ENCODE measurements at places on chromosomes 3 and 15.

GRCh38 chr3:46374755-46375154 is 4.0 kb downstream of the CCR5 start:
- DNase-seq, result no peak

- no peak for DNase-seq
These were observed 42.7 kb downstream of the HDGFL3 start for GRCh38 chr15:83164771-83165404.

GRCh38 chr3:197682713-197683112 is 54.0 kb downstream of the RUBCN start:
- DNase-seq, result no peak

- DNase-seq, result no peak
These were observed 6.9 kb upstream of the ALPK3 start for GRCh38 chr15:84810073-84810840.

- no peak for DNase-seq
These were observed 165.8 kb upstream of the STAC start for GRCh38 chr3:36214460-36214859.

- no peak for DNase-seq
These were observed 14.8 kb downstream of the NT5DC2 start for GRCh38 chr3:52518723-52519444.

- no peak for DNase-seq
These were observed 22.6 kb downstream of the METTL6 start for GRCh38 chr3:15404767-15405166.

- DNase-seq, result no peak
These were observed 22.4 kb downstream of the SENP5 start for GRCh38 chr3:196889844-196890708.

DNA sequence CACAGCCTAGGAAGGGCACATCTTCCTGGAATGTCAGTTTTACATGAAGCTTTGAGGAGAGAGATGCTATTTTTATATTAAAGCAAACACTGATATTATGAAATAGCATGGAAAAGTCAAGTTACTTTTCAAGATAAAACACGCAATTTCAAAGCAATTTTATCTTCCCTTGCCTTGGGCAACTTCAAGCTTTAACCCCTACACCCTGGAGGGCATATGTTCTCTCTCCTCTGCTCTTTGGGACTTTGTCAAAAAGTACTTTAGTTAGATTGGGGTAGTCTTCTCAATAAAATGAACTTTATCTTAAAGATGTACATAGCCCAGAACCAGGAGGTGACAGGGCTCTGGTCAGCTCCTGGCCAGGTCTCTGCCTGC is 86.9 kb upstream of the PLXNA1 start:
- DNase-seq, result no peak

DNA sequence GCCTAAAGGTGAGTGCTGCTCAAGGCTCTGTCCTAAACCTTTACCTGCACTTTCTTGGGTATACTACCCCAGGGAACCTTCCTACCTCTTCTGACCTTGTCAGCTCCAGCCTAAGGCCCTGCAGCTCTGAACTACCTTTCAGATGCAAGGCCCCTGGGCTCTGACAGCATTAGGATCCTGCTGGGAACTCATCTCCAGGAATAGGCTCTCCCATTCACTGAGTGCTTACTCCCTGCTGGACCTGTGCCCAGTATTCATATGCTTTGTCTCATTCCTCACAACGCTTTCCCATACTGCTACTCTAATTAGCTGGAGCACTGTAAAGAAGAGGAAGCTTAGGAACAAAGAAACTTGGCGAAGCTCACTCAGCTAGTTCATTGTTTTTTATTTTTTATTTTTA is 53.8 kb upstream of the RAB6B start:
- DNase-seq, result no peak

DNA sequence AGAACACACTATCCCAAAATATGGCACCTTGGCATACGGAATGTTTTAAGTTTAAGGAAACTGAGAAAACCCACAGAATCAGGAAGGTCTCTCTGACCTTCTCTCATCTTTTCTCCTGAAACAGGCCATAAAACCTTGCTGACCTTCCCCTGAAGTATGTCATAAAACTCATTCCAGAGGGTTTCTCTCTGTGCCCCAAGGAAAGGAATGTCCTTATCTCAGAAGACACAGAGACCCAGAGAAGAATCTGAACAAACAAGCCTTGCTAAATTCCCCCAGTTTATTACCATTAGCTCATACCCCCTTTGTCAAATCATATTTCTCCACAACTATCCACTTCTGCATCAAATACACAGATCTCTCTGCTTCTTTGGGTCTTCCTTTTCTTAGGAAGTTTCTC is 603.1 kb downstream of the MCTP2 start:
- no peak for DNase-seq

- no peak for DNase-seq
These were observed 18.3 kb downstream of the TBC1D21 start for GRCh38 chr15:73891328-73892315.

DNA sequence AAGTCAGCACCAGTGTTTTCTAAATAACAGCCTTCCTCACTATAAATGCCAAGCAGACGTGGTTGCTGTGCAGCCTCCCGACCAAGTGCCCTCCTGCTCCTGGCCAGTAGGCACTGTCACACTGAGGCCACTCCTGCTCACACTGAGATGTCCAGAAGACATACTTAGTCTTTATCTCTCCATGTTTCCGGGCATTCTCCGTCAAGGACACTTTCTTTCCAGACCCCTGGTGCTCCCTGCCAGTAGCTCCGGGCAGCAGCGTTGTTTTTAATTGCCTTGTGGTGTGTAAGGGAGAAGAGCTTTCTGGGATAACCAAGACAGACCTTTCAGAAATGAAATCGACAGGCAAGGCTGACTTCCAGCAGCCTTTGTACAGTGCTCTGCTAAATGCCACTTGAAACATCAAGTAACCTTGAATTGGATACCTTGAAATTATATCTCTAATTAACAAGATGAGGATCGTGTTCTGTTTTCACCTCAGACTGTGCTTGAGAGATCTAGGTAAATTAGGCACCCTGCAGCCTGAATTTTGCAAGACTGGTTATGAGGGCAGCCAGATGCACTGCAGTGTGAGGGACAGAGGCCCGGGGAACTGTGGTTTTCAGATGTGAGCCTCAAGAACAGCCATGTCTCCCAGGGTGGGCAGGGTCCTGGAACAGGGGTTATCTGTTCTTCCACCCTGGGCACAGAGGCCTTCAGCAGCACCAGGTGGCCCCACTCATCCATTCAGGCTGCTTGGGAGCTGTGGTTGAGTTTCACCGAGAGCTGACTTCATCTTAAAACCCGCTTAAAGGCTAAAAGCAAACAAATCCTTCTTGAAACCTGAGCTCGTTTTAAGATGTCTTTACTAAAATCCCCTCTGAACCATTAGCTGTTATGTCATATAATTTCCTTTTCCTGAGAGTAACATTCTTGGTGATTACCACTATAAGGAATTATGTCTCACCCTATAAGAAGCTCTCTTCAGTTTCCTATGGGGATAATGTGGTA is 105.5 kb upstream of the IL12A start:
- DNase-seq, result no peak

- DNase-seq, result no peak
These were observed 48.6 kb downstream of the CFAP92 start for GRCh38 chr3:128945041-128945877.

GRCh38 chr3:53255423-53255774 is 423 bp downstream of the TKT start:
- DNase-seq, result no peak

Data from HuH-7.5 (cell line).